ENCODE measurements at places on chromosomes 13 and 19.

- DNase-seq, result no peak
- H3K27me3 ChIP-seq, result no peaks in the 10 kb centered on the region
- no peak overlapping the region for H3K4me3 ChIP-seq
- peaks cover 3% of the 10 kb centered on the region for H3K36me3 ChIP-seq
- no peak overlapping the region for H3K27ac ChIP-seq
These were observed 7.6 kb upstream of the LMNB2 start for GRCh38 chr19:2464389-2464788.

DNA sequence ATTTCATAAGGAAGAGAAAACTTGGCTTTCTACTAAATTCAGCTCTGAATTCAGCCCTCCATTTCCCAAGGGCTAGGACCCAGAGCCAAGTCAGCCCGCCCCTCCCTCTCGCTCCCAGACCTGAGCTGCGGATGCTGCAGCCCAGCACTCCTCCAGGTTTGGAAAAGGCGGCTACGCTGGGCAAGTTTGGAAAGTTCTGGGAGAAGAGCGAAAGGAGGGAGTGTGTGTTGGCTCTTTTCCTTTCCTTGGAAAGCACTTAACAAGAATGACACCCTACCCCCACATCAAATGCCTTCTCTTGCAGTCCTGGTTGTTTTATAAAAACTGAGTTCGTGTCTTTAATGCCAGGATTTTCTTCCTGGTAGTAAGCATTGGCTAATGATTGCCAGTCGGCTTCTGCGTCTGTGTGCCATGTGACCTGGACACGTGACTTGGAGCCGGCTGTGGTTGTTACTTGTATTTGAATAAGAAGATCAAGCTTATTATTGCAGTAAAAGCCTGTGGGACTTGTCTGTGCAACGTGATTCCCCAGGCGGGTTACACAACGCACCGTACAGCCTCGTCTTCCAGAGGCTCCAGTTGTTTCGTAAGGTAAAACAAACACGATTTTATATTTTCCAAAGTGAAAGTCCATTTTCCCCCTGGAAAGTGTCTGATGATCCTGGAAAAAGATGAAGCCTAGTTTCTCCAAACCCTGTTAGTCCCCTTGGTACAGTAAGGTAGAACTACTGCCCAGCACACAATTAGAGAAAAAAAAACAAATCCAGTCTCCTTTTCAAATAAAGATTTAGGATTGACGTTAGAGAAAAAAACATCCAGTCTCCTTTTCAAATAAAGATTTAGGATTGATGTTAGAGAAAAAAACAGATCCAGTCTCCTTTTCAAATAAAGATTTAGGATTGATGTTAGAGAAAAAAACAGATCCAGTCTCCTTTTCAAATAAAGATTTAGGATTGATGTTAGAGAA lies 26.8 kb upstream of the UBE2L5 start:
- H3K27me3 ChIP-seq, result no peaks in the 10 kb centered on the region
- peak overlapping the region; percentile 83 for H3K4me3 ChIP-seq
- H3K27ac ChIP-seq, result peak overlapping the region; percentile 98
- peak; percentile 84 for DNase-seq
- H3K4me1 ChIP-seq, result peaks cover 26% of the 10 kb centered on the region

DNA sequence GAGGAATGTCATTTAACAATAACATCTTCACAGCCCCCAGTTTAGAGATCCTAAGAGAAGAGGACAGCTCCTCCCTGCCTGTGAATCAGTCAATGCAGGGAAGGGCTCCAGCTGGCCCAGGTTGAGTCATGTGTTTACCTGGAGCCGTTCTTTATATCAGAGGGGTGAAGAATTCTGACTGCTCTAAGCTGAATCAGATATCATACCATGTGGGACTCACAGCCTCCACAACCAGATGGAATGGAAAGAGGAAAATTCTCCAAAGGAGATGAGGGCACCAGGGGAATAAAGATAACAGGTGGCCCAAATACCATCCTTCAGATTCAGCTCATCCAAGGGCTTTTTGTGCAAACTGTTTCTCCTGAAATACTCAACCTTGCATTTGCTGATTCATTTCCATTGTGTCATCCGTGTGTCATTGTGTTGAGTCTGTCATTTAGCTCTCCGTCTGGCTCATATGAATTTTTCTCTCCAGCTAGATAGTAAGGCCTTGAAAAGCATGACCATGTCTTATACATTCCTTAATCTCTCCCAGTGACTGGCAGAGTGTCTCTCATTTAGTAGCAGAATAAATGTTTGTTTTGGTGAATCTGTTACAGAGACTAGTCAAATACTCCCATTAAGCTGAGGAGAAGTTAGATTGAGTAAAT lies 217.9 kb downstream of the RFC3 start:
- no peaks in the 10 kb centered on the region for H3K4me1 ChIP-seq
- no peak overlapping the region for H3K4me3 ChIP-seq
- H3K27me3 ChIP-seq, result peaks cover 2% of the 10 kb centered on the region
- no peak for DNase-seq
- no peaks in the 10 kb centered on the region for H3K36me3 ChIP-seq
- H3K27ac ChIP-seq, result no peak overlapping the region

- peak overlapping the region; percentile 53 for H3K27ac ChIP-seq
- DNase-seq, result peak; percentile 71
- H3K4me1 ChIP-seq, result peaks cover 74% of the 10 kb centered on the region
- no peak overlapping the region for H3K4me3 ChIP-seq
- H3K27me3 ChIP-seq, result no peaks in the 10 kb centered on the region
- peaks cover 35% of the 10 kb centered on the region for H3K36me3 ChIP-seq
These were observed 1.9 kb upstream of the ZNF580 start for GRCh38 chr19:55638864-55639359.

- H3K4me3 ChIP-seq, result no peak within 1 kb of the TSS
- no peak within 1 kb of the TSS for H3K27ac ChIP-seq
- no peaks in the 10 kb centered on the region for H3K36me3 ChIP-seq
- peaks cover 15% of the 10 kb centered on the region for H3K4me1 ChIP-seq
- DNase-seq, result peak; percentile 41
- H3K27me3 ChIP-seq, result peaks cover 48% of the 10 kb centered on the region
These were observed at the start of gene GDF15 for GRCh38 chr19:18385675-18386542. Gene GDF15, plus strand, starts transcription at chr19:18386158. Its CDS starts 32 bp downstream, at chr19:18386190.

DNA sequence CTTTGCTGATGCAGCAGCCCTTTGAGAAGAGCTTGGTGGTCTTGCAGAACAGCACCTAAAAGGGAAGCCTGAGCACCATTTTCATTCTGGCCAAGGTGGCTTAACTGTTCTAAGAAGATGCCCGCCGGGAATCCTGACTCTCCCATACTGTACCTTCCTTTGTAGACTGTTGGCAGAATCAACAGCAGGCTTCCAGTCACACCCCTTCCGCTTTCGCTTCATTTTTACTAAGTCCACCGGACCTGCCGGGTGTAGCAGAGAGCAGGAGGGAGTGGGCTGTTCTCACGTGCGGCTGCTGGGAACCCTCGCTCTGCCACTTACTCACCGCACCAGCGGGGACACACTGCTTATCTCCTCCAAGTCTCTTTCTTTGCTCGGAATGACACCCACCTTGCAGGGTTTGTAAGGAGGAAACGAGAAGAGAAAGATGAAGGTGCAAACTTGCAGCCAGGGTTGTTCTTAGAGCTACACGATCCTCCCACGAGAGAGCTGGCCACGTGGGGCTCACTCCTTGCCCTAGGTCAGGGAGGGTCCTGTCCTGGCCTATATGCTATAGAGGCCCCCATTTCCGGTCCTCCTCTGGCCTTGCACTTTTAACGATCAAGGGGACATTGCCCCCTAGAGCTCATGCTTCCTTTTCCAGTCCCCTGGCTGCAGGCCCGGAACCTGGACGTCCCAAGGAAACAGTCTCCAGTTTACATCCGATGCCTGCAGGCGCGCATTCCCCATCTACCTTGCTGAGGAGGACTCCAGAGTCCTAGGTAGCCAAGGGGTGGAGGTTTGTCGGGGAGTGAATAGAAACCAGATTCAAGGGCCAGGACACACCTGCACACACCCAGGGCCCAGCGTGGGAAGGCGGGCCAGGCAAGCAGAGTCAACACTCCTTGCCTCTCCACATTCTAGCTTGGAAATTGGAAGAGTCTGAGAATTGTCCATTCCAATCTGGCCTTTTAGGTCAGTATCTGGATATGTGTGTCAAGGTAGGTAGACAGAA lies 453.6 kb downstream of the IRS2 start:
- H3K27ac ChIP-seq, result no peak overlapping the region
- DNase-seq, result no peak
- H3K36me3 ChIP-seq, result no peaks in the 10 kb centered on the region
- H3K4me1 ChIP-seq, result no peaks in the 10 kb centered on the region
- H3K4me3 ChIP-seq, result no peak overlapping the region
- H3K27me3 ChIP-seq, result peaks cover 1% of the 10 kb centered on the region

DNA sequence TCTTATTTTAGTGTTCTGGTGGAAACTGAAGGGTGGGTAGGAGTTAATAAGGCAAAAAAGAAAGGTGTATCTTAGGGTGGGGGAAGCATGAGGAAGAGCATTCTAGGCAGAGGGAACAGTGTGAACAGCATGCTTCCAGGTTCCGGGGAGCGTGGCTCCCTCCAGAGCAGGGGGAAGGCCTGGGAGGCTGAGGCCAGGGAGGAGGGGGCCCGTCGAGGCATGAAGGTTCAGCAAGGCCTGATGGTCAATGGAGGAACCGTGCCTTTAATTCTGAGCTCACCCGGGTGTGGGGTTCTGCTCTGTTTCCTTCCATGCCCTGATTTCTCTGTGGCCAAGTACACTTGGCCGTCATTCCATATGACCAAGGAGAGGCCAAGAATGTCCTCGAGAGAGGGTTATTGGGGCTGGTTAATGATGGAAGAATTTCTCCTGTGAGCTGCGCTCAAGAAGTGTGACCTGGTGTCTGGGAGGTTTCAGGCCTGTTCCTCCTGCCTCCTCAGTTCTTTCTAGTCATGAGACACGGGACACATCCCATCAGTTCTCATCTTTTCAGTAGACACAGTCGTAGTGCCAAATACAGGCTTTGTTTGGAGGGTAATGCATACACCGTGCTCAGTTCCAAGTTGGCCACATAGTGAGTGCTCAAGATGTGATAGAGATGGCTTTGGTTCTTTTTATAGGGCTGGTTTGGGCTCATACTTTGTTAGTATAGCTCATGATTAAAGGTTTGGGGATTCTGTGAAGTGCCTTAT lies 73.6 kb downstream of the SIPA1L3 start:
- H3K27ac ChIP-seq, result no peak overlapping the region
- no peak overlapping the region for H3K4me3 ChIP-seq
- H3K27me3 ChIP-seq, result no peaks in the 10 kb centered on the region
- H3K4me1 ChIP-seq, result no peaks in the 10 kb centered on the region
- no peak for DNase-seq

- no peaks in the 10 kb centered on the region for H3K4me1 ChIP-seq
- H3K4me3 ChIP-seq, result no peak overlapping the region
- no peaks in the 10 kb centered on the region for H3K27me3 ChIP-seq
- no peak for DNase-seq
These were observed 183.2 kb upstream of the SOX1 start for GRCh38 chr13:111883571-111884343.

DNA sequence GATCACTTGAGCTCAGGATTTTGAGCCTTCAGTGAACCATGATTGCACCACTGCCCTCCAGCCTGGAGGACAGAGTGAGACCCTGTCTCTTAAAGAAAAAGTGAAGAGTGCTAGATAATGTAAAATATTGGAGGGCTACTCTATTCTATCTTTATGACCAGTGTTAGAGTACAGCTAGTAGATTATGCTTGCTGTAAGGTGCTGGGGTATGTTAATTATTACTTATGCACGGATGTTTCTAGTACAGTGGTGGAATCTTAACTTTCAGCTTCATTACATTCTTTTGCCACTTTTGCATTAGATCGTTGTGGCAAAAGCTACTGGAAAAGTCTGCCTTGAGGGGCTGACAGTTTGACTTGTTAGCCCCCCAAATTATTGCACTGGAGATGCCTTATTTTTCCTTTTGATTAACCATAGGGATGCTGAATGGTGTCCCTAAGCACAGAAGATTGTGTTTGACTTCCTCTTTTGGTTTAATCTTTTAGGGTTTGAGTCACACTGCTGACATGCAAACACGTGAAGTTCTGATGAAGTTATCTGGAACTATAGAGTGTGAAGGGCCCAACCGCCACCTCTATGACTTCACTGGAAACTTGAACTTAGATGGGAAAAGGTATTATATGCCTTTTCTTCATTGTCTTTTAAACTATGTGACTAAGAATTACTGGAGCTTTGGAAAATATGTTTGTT lies 169.8 kb downstream of the ATP8A2 start:
- H3K27ac ChIP-seq, result no peak overlapping the region
- no peak overlapping the region for H3K4me3 ChIP-seq
- H3K4me1 ChIP-seq, result no peaks in the 10 kb centered on the region
- no peak for DNase-seq
- peaks cover 9% of the 10 kb centered on the region for H3K27me3 ChIP-seq

DNA sequence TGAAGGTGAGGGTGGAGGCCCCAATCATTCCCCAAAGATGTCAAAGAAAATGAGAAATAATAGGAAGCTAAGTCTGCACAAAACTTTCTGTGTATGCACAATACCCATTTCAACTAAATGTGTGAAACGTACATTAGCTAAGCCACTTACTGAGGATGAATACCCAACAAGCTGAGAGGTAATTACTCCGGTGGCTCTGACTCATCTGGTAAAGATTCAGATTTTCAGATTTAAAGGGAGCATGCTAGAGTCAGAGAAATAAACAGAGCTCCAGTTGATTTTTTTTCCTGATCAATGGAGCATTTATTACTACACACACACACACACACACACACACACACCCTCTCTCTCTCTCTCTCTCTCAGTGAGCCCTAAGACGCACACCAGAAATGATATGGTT lies 194.8 kb upstream of the ARGLU1 start:
- no peak overlapping the region for H3K4me3 ChIP-seq
- DNase-seq, result no peak
- H3K27me3 ChIP-seq, result no peaks in the 10 kb centered on the region
- no peaks in the 10 kb centered on the region for H3K36me3 ChIP-seq
- no peaks in the 10 kb centered on the region for H3K4me1 ChIP-seq

DNA sequence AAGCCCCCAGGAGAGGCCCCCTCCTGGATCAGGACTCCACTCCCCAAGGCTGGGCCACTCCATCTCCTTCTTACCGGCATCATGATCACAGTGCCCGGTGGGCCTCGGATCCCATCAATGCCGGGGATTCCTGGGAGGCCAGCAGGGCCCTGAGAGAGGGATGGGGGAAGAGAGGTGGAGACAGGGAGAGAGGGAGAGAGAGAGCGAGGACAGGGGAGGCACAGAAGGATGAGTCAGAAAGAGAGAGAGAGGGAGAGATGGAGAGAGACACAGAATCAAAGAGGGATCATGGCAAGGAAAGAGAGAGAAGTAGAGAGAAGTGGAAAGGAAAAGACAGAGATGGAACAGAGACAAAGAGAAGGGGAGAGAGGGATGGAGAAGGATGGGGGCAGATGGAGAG lies 13.8 kb downstream of the COL5A3 start:
- H3K4me3 ChIP-seq, result no peak overlapping the region
- peaks cover 3% of the 10 kb centered on the region for H3K4me1 ChIP-seq
- H3K27me3 ChIP-seq, result peaks cover 12% of the 10 kb centered on the region
- no peak overlapping the region for H3K27ac ChIP-seq
- no peak for DNase-seq
- no peaks in the 10 kb centered on the region for H3K36me3 ChIP-seq

GRCh38 chr19:35049456-35049855 lies 7.9 kb downstream of the HPN start:
- H3K36me3 ChIP-seq, result no peaks in the 10 kb centered on the region
- peaks cover 13% of the 10 kb centered on the region for H3K4me1 ChIP-seq
- H3K27me3 ChIP-seq, result no peaks in the 10 kb centered on the region
- no peak overlapping the region for H3K27ac ChIP-seq
- H3K4me3 ChIP-seq, result no peak overlapping the region
